Cardiac septum (tissue), 1 donor: ENCODE measurements at places on chromosomes 16 and 17. TPM values are rescaled to one million over a fixed set of nuclear protein-coding genes. Genes with fewer than 3 reads are reported as not detected.

GRCh38 chr16:74837056-74837455 lies 62.4 kb upstream of the FA2H start:
- peak; percentile 15 for DNase-seq

Gene KCNAB3
- total RNA-seq, result 0.43 TPM

Gene SAMD14
- total RNA-seq, result 4.4 TPM

Gene HEATR9
- total RNA-seq, result not detected

DNA sequence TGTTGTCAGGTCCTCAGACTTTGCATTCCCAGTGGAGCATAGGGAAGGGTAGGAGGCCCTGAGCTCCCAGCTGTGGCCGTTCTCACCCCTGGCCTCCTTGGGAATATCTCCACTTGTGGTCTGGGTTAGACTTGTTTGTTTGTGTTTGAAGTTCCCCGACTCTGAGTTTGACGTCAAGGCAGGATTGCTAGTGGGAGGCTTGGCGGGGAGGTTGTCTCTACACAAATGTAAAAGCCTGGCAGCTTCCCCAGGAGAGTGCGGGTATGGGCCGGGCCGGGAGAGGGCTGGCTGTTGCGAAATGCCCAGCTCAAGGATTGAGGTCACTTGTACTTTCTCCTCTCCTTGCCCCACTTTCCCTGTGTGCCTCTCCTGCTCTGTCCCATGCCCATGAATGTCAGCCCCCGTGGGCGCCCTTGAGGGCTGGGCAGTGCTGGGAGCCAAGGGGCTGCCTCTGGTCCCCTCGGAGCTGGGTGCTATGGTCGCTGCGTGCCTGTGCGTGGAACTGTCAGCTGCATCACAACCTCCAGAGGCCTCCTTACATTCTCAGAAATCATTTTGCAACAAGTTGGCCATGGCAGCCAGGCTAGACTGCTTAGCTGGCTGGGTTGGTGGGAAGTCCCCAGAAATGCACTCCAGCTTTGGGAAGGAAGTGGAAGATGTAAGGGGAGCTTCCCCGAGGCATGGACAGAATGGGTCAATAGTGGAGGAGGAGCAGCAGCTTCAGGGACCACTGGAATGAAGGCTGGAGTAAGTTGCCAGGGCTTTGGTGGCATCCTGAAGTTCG lies 84.3 kb downstream of the KSR1 start:
- DNase-seq, result peak; percentile 89

GRCh38 chr17:10649602-10650001 lies 7.5 kb downstream of the MYH3 start:
- DNase-seq, result peak; percentile 3

GRCh38 chr16:66265556-66266141 lies 100.8 kb upstream of the CDH5 start:
- no peak for DNase-seq

Gene CLEC10A
- total RNA-seq, result 3.0 TPM
